ENCODE measurements at places on chromosomes 11 and 22.
A peak's percentile ranks its signal among the peaks of the same experiment; 100 is the strongest.

DNA sequence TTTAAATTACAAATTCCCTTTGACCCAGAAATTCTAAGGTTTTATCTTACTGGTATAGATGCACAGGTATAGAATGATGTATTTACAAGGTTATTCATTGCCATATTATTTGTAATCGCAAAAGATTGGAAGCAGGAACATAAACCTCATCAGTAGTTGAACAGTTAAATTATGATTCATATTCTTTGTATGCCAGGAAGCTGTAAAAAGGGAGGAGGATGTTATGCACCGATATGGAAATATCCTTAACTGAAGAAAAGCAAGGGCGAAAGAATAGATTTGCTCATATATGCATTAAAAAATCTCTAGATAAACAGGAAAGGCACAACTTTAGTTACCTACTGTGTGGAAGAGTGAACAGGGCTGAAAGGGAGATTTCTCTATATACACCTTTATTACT, 36.7 kb downstream of the PPFIA1 start:
- DNase-seq, result peak; percentile 50

- DNase-seq, result no peak
Observed at GRCh38 chr22:48101704-48102103, 1339.3 kb downstream of the TBC1D22A start.

DNA sequence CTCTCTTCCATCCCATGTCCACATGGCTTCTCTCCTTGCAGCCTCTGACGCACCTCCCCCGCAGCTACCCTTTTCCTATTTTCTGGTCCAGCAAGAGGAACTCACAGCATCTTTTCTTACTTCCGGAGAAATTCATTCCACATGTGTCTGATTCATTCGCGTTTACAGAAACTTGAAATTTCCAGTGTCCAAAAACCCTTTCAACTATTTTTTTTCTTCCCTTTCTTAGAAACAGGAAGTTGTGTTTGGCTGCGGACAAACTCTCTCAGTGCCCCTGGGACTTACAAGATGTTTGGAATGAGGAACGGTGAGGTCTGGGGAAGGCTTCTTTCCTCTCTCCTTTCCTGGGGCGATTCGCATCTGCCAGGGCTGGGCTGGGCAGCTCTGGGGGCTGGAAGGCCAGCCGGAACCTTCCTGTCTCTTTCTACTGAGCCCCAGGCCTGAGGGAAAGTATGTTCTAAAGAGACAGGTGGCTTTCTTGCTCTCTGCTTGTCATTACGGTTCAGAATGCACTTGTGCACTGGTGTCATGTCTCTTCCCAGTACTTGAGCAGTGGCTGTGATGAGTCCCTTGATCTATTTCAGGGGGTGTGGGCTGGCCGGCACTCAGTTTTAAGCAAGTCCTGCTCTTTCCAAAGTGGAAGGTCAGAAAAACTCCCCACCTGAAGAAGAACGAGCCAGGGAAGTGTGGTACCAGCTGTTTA, 27.5 kb downstream of the ADAMTS8 start:
- peak; percentile 58 for DNase-seq

DNA sequence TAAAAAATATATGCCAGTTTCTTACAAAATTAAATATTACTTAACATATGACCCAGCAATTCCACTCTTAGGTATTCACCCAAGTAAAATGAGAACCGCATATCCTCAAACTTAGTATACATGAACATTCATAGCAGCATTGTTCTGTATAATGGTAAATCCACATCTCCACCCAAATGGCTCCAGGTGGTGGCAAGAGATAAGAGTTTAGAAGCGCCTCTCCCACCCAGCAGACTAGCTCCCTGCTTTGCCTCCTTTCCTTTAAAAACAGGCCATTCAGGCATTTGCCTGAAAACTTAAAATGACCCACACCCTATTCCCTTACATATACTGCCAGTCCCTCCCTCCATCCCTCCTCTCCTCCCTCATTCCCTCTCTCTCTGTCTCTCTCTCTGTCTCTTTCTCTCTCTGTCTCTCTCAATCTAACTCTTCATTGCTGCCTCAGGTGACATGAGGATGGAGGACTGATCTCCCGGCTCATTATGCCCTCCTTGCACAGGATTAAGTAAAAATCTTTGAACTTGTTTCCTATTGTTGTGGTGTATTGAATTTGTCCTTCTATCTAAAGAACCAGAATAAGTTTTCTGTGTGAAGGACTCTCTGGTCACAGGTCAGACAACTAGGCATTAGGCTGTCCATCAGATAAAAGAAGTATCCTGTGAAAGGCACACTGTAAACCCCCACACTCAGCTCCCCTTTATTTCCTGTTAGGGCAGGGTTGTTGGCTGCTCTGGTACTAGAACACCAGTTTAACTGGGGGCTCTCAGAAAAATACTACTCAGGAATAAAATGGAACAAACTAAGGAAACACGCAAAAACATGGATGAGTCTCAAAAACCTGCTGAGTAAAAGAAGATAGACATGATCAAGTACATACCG, 48.3 kb downstream of the RRP8 start:
- DNase-seq, result no peak
